ENCODE measurements at places on chromosomes 6 and 20. TPM values are rescaled to one million over a fixed set of nuclear protein-coding genes. Genes with fewer than 3 reads are reported as not detected.
A peak's percentile ranks its signal among the peaks of the same experiment; 100 is the strongest.

GRCh38 chr20:62583424-62583920, 58.8 kb upstream of the SLCO4A1 start:
- DNase-seq: peak; percentile 89

RFX6 gene
- not detected for polyA plus RNA-seq

- no peak for DNase-seq
Observed at GRCh38 chr6:53654745-53655240, 10.8 kb downstream of the KLHL31 start.

DNA sequence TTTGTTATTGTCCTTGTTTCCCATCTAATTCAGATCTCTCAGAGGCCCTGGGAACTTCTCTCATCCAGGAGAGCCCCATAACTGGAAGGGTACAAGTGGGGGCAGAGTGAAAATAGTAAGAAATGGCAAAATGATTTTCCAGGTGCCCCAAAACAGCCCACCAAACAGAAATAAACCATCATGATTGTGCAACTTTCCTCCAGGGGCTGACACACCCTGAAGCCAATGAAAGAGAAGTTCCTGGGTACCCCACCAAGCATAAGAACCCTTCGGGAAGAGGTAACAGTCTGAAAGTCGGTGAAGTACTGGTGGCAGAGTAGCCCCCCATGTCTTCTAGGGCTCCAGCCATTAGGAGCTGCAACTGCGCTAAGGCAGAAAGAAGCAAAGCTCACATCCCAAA, 282.0 kb downstream of the PTPRT start:
- DNase-seq: no peak

SAMD3 gene
- polyA plus RNA-seq: not detected

SIRPD gene
- polyA plus RNA-seq: not detected

DNA sequence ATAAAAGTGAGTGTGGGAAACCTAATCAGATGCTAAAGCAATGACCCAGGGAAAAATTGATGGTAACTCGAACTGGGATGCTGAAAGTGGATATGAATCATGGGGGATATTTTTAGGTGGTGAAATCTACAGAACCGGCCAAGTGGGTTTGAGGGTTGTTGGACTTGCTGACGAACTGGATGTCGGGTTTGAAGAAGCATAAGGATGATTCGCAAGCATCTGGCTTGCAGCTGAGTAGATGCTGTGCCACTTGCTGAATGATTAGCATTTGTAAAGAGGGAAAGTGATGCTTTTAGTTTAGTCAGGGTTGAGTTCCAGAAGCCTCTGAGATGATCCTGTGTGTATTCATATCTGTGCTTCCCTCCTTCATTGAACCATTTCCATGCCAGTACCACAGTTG, 54.9 kb downstream of the UBR2 start:
- no peak for DNase-seq

DNA sequence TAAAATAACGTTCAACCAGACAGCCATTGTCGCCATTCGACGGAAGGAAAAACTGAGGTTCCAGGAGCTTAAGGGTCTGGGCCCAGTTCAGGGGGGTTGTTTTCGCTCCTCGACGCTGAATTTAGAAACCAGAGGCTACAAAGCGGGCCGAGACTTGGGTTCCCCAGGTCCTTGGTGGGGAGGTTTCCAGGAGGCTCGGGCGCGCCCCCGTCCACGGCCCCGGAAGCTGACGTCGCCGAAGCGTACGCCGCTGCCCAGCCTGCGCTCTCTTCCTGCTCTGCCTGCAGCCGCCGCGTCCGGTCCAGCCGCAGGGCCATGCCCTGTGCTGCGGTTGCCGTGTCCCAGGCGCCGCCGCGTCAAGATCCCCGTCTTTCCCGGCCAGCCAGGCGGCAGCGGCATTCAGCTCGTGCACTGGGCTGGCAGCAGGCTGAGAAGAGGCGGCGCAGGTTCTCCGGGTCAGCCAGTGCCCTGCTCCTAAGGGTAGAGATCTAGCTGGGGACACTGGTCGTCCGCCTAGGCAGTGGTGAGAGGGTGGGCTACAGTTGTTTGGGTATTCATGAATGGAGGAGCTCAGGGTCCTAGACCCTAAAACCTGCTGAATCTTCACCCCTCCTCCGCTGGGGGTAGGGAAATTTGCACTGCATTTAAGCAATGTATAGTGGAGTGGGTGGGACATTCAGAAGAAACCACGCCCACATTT, 901 bp upstream of the TRIM26 start:
- peak; percentile 55 for DNase-seq

DNA sequence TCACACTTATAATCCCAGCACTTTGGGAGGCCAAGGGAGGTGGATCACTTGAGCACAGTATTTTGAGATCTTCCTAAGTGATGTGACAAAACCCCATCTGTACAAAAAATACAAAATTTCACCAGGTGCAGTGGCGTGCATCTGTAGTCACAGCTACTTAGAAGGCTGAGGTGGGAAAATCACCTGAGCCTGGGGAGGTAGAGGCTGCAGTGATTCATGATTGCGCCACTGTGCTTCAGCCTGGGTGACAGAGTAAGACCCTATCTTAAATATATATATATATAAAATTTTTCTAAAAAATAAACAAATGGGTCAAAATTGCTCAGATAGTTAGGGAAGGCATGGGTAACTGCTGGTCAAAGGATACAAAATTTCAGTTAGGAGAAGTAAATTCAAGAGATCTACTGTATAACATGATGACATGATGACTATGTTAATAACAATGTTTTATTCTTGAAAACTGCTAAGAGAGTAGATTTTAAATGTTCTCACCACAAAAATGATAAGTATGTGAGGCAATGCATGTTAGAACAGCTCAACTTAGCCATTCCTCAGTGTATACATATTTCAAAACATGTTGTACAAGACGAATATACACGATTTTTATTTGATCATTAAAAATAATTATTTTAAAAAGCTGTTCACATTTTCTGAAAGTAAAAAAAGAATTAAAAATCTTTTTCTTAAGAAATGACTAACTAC, 24.4 kb downstream of the TBC1D32 start:
- no peak for DNase-seq

HCK gene
- polyA plus RNA-seq: 3.4 TPM

- DNase-seq: no peak
Observed at GRCh38 chr6:50891290-50891689, 72.6 kb downstream of the TFAP2B start.

DNA sequence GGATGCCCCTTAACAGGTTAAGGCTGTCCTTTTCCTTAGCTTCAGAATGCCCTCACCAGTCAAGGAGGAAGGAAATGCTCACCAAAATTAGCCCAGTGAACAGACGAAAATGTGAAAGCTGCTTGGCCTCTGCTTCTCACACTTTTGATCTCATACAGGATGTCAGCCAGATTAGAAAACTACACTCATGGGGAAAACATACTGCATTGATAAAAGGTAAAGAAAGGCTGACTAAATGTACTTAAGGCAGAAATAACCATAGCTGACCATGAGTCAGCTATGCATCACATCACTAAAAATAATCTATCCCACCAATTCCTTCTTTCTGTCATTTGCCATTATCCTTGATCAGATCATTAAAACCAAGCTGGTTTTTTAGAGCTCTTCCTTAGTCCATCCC, 198.4 kb upstream of the TENT5A start:
- no peak for DNase-seq

DNA sequence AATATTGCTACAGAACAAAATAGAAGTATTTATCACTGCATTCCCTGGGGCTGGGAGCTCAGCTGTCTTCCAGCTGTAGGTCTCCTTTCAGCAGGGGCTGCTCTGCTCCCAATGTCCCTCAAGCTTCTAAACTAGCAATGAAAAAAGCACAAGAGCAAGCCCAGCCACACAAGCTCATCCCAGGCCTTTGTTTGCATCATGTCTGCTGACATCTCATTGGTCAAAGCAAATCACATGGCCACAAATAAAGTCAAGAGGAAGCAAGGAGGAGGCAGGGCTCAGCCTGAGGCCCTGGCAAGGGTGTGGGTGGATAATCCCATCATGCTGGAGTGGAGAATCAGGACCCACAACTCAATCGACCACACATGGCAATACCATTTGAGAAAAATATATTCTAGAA, 2.2 kb upstream of the BFSP1 start:
- peak; percentile 53 for DNase-seq

DNA sequence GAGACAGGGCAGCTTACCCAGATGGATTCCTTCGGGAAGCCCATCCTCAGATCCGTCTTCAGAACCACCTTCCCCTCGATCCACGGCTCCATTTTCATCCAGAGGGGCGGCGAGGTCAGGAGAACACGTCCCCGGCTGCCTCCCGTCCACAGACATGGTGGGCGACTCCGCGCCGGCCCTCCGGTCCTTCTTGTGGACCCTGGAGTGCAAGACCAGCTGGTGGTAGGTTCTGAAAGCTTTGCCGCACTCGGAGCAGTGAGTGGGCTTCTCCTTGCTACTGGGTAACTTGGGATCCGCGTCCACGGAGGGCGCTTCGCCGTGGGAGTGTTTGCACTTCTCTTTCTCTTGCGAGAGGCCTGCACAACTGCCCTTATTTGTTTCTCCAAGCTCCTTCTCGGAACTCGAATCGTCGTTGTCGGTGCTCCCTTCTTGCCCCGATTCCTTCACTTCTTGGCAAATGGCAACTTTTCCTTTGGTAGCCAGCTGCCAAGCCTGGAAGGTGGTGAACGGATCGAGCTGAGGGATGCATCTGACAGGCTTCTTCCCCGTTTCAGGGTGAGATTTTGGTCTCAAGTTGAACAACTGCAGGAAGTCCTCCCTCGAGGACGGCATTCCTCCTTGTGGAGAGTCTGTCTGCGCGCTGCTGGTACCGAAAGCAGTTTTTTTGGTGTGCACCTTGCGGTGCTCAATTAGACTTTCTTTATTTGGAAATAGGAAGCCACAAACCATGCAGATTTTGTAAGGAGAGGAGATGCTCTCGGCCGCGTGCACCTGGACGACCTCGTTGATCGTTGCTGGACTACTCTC, 12.0 kb downstream of the ZNF217 start:
- no peak for DNase-seq

- DNase-seq: peak; percentile 90
Observed at GRCh38 chr6:43247114-43247999, 4.1 kb downstream of the TTBK1 start.

Measured in brain (organoid and tissue), 16 donors.